NCI-H774 (cell line): ENCODE measurements at places on chromosomes 7 and 10.

GRCh38 chr10:43308515-43308914 is 41.6 kb upstream of the RASGEF1A start:
- no peak for DNase-seq

DNA sequence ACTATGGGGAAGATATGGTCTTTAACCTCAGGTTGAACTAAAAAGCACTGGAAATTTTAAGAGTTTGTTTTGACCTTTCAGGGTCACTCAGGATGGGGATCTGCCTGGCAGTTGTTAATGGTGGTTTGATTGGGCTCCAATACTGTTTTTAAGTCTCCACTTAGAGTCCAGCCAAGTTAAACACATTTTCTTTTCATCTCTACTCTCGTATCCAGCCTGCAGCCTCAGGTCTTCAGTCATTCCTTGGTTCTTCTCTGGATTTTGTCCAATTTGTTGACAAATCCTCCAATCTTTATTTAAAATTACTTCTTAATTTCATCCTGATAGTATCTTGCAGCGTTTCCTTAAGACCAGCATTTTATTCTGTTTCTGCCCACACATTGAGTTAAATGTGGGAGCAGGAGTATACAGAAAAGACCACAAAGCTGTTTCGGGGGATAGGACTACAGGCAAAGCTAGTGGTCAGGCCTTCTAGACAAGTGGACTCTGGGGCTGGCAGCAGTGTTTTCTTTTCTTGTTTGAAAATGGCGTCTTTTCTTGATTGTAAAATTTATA is 133.2 kb upstream of the INHBA start:
- no peak for DNase-seq

GRCh38 chr10:72802332-72802731 is 91.2 kb upstream of the OIT3 start:
- no peak for DNase-seq

DNA sequence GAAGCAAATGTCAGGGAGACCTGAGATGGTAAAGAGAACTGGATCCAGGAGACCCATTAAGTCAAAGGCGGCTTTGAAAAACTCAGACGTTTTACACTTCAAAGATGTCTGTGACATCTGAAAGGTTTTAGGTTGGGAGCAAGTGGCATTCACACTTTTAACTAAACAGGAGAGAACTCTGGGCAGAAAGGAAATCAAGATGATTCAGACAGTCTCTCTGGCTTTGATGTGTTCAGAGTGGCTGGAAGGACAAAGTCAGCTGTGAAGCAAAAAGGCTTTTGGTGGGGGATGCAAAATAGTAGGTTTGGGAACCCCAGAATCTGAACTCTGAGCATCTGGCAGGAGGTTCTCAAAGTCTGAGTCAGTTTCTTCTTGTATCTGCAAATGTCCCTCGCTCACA is 66.6 kb downstream of the PRKCQ start:
- DNase-seq, result no peak

GRCh38 chr10:118763202-118763988 is 8.6 kb upstream of the CACUL1 start:
- peak; percentile 1 for DNase-seq

DNA sequence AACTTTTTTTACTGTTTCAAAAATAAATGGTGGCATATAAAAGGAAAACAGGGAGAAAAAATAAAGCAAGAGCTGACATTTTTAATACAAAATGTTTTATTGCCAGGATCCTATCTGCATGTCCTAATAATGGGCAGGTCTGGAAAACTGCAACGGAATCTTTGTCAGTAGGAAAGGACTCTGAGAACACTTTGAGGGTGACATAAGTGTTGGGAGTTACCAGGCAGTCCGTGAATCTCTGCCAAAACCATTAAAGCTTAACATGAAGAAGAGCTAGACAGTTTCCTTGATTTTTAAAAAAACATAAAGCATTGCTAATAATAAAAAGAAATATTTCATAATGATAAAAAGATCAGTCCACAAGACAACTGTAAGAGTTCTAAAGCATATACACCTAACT is 80.7 kb downstream of the AGMO start:
- no peak for DNase-seq

GRCh38 chr10:52864201-52865106 is 91.9 kb upstream of the MBL2 start:
- DNase-seq, result no peak

- no peak for DNase-seq
Measured at GRCh38 chr7:28808796-28809533, 149.2 kb downstream of the TRIL start.

DNA sequence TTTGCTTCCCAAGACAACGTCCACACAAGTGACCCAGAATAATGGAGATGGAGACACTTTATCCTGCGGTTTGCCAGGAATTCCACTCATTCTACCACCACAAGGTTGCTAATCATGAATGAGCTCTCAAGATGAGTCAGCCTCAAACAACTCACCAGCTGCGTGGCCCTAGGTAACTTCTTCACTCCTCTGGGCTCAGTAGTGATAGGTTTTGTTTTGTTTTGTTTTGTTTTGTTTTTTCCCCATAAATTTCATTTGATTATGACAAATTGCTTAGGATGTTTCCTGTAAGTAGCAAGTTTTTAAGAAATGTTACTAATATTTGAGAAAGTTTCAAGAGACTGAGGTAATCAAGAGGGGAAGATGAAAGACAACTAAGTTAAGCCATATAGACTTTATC is 286.8 kb downstream of the PARD3 start:
- no peak for DNase-seq

GRCh38 chr7:68730194-68730593 is 868.1 kb upstream of the AUTS2 start:
- peak; percentile 22 for DNase-seq

- DNase-seq, result no peak
Measured at GRCh38 chr7:7739204-7740036, 21.0 kb upstream of the RPA3 start.

DNA sequence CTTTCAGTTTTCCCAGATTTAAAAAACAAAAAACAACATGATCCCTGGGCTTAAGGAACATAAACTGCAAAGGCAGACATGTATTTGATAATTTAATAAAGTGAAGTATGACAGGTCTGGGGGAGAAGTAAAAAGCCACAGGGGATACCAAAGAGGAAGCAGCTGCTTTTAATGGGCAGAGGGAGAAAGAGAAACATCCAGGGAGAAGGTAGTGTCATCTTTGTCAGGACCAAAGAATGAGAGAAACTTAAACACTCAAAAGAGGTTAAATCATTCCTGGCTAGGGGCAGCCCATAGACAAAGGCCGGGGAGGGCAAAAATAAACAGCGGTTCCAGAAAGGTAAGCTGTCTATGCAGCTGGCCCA is 94.5 kb downstream of the GRB10 start:
- no peak for DNase-seq

- no peak for DNase-seq
Measured at GRCh38 chr10:121340271-121340831, 257.9 kb downstream of the FGFR2 start.

DNA sequence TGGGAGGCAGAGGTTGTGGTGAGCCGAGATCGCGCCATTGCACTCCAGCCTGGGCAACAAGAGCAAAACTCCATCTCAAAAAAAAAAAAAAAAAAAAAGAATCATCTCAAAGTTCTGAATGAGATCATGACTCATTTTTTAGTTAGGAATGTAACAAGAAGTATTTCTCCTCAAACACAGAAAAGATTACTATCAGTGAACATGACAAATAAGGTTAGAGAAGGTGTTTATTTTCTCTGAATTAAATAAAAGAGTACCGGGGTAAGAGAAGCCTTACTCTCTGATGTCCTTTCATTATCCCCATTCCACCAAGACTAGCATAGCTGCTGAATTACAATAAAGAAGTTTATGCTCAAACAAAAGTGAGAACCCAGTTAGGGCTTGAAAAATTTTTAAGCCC is 50.1 kb downstream of the IPMK start:
- DNase-seq, result no peak
